ENCODE measurements at places on chromosomes 13 and 19.
A peak's percentile ranks its signal among the peaks of the same experiment; 100 is the strongest.

- no peak for DNase-seq
Observed at GRCh38 chr13:100600915-100601314, 12.3 kb upstream of the GGACT start.

- DNase-seq: no peak
Observed at GRCh38 chr13:102878481-102878880, 32.6 kb downstream of the ERCC5 start.

GRCh38 chr13:40151673-40152072 lies 496.2 kb downstream of the COG6 start:
- DNase-seq: no peak

- no peak for DNase-seq
Observed at GRCh38 chr13:36509369-36509768, 77.1 kb downstream of the CCNA1 start.

GRCh38 chr13:26821672-26822071 lies 61.1 kb upstream of the GPR12 start:
- no peak for DNase-seq

DNA sequence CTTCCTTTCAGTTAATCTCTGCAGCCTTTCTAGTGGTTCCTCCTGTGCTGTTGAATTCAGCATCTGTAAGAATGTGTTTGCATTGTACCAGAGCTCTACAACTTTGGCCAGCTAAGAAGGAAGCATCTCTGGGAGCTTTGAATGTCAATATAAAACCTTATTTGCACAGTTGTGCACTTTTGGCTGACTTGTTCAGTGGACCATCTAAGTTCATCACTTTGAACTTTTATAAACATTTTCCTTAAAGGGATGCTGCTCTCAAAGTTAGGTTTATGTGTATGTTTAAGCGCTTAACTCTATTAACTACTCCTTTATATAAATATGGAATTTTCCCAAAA lies 15.6 kb downstream of the POLR1D start:
- DNase-seq: no peak

DNA sequence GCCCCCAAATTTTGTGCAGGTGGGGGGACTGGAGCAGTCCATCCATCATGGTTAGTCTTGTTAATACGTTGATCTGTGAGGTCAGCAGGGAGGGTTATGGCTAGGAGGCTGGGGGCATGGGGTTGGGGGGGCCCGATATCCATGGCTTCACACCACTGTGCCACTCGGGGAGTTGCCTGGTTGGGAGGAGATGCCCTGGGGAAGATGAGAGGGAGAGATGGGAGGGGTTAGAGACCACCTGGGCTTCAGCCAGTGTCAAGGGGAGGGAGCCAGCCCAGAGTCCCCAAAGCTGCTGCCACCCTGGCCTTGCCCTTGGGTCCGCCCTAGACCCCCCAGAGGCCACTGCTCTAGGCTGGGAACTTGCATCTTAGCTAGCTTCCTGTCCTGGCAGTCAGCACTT lies 1.8 kb upstream of the DMPK start:
- no peak for DNase-seq

- no peak for DNase-seq
Observed at GRCh38 chr13:75495938-75496337, 14.0 kb upstream of the TBC1D4 start.

DNA sequence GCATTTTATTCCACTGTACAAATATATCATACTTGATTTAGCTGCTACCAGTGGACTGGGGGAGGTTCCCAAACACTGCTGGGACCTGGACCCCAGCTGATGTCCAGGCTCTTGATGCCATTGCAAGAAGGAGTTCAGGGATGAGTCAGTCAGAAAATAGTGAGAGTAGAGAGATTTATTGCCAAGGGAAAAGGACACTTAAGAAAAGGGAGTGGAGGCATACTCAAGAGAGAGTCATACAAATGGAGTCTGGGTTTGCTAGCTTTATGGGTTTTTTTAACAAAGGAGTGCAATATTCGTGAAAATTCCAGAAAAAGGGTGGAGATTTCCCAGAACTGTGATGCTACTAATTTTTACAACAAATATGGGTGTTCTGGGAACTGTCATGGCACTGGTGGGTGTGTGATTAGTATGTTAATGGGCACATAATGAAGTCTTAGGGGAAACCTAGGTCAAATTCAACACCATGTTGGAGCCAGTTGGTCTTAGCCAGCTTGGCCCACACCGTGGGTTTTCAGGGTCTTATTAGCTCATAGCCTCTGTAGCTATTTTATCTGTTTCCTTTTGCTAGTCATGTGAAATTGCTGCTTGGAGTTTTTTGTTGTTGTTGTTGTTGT lies 36.2 kb downstream of the GPC6 start:
- no peak for DNase-seq

- no peak for DNase-seq
Observed at GRCh38 chr13:77836423-77836822, 82.2 kb downstream of the EDNRB start.

- DNase-seq: no peak
Observed at GRCh38 chr19:15137777-15138176, 30.6 kb downstream of the SYDE1 start.

- no peak for DNase-seq
Observed at GRCh38 chr19:16446108-16446723, 25.6 kb downstream of the EPS15L1 start.

DNA sequence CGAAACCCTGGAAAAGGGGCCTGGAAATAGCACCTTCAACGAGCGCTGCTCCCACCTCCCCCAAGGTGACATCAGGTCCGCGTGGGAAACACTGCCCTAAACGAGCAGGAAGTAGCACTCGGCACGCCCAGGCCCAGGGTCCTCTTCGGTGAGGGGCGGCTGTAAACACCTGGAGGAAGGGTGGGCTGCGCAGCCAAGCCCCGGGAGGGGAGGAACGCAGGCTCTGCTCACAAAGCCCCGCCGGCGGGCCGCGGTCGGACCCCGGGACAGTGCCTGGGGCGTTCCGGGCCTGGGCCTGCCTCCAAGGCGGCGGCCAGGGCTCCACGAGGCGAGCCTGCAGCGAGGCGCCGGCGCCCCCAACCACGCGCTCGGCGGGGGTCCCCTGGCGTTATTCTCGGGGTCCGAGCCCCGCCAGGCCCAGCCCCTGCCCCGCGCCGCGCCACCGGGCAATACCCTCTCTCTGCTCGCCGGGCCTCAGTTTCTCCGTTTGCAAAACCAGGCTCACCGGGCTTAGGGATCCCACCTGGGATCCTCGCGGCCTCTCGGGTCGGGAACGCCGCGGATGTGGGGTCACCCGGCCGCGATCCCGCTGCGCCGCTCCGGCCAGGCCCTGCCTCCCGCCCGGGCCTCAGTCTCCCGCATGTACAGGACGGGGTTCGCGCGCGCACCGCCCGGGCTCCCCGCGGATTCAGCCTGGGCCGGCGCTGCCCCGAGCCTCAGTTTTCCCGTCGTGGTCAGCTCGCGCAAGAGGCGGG lies 630 bp downstream of the RNF126 start:
- peak; percentile 85 for DNase-seq

DNA sequence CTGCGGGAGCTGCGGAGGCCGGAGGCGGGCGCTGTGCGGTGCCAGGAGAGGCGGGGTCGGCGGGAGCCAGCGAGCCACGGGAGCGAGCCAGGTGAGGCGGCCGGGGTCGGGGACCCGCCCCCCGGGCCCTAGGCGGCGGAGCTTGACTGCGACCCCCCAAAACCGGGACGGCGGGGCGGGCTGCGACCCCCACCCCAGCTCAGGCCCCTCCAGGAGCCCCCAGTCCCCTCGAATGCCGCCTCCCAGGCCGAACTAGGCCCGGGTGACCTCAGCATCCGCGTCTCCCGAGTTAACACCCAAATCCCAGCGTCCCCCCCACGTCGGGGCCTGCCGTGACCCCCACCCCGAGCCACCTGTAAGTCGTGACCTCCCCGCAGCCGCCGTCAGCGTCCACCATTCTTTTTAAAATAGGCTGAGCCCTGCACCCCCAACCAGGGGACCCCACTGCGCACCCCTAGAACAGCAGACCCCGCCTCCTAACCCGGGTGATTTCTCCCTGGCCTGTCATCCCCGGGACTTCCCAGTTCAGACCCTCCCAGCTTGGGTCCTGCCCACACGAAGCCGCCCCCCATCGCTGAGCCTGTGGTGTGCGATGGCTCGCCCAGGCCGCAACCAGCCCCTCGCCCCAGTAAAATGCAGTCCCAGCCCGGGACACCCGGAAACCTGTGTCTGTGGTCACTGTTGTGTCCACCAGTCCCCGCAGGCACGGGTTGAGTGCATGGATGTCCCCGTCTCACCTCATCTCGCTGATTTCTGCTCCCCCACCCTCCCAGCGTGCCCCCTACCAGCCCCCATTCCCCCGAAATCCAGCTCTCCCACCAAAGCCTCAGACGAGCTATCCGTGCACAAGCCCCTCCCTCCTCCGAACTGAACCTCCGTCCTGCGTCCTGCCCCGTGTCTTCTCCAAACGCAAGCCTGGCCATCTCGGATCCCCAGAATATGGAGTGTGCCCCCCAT lies 551 bp downstream of the FZR1 start:
- peak; percentile 29 for DNase-seq

- no peak for DNase-seq
Observed at GRCh38 chr13:58165617-58166016, 534.1 kb downstream of the PCDH17 start.

- no peak for DNase-seq
Observed at GRCh38 chr13:26656919-26657318, 99.4 kb downstream of the WASF3 start.

- DNase-seq: peak; percentile 68
Observed at GRCh38 chr19:49333811-49334288, 1.4 kb upstream of the CD37 start.

GRCh38 chr13:52348983-52349780 lies 56.8 kb downstream of the THSD1 start:
- DNase-seq: no peak

DNA sequence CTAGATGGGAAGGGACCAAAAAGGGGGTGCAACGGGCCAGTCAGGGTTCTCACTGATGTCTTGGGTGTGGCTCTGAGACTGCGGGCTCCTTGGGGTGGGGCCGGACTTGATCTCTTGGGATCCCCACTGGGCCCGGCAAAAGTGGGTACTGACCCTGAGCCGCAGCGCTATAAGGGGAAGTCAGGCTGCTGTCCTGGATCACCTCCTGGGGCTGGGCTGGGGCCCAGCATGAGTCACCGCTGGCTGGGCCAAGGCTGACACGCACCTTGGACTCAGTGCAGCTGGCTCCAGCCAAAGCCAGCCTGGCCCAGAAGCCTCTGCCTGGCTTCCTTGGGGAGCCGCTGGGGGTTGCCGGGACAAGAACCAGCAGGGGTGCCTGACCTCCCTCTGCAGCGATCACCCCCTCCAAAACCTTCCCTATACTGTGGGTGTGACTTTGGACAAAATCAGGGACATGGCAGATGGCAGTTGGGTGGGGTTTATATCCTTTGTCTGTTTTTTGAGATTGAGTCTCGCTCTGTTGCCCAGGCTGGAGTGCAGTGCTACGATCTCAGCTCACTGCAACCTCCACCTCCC lies 617 bp upstream of the IQCN start:
- peak; percentile 59 for DNase-seq

DNA sequence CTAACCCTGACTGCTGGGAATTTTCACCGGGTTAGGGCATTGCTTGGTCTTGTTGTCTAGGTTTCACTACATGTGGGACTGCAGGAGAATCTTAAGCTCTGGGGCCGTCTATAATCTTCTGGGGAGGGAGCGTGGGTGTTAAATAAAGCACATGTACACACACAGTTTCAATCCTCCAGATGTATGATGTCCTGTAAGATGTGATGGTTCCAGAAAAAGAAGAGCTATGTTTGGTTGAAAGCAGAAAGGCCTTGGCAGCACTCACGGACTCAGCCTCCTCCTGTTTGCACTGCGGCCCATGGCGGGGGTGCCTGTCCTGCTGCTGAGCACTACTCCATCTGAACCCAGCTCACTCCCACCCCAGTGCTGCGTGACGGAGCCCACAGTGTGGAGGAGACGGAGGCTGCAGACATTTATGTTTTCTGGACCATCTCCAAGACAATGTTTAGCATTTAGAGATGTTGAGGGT lies 343.5 kb downstream of the TEX29 start:
- no peak for DNase-seq

DNA sequence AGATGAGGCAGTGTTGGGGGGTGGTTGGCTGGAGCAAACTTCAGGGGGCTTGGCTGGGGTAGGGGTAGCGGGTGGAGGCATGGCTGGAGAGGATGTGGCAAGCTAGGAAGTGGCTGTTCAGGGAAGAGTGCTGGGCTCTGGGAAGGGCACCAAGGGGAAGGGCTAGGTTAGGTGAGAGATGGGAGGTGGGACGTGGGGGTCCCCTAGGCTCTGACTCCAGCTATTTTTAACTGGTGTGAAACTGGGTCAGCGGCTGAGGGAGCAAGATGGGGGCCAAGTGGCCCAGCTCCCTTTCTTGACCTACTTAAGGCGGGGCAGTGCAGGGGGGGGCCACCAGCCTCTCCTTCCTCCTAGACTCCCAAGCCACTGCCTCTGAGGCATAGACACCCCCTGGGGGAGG lies 7.3 kb downstream of the KCNC3 start:
- DNase-seq: no peak

DNA sequence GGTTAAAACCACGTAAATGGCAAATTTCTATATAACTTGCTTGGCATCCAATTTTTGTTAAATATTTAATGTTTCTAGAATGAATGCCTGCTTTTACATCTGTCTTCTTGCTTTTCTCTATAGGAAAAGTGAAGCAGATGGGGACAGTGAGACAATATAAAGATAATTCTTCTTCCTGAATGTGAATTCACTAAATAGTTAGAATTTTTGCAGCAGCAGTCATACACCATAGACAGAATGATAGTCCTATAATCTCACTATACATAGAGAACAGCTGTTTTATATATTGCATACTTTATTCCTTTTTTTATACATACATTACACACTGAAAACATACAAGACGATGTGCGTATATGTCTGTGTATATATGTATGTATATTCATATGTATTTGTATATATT lies 1127.3 kb downstream of the PCDH9 start:
- DNase-seq: no peak

Measured in CD4-positive, alpha-beta memory T cell (primary cell).